Activated T-cell treated with anti-CD3 and anti-CD28 coated beads, Interleukin-2, amount 50 U/mL, for 24 hours (primary cell): ENCODE measurements at places on chromosomes 16 and 17.

DNA sequence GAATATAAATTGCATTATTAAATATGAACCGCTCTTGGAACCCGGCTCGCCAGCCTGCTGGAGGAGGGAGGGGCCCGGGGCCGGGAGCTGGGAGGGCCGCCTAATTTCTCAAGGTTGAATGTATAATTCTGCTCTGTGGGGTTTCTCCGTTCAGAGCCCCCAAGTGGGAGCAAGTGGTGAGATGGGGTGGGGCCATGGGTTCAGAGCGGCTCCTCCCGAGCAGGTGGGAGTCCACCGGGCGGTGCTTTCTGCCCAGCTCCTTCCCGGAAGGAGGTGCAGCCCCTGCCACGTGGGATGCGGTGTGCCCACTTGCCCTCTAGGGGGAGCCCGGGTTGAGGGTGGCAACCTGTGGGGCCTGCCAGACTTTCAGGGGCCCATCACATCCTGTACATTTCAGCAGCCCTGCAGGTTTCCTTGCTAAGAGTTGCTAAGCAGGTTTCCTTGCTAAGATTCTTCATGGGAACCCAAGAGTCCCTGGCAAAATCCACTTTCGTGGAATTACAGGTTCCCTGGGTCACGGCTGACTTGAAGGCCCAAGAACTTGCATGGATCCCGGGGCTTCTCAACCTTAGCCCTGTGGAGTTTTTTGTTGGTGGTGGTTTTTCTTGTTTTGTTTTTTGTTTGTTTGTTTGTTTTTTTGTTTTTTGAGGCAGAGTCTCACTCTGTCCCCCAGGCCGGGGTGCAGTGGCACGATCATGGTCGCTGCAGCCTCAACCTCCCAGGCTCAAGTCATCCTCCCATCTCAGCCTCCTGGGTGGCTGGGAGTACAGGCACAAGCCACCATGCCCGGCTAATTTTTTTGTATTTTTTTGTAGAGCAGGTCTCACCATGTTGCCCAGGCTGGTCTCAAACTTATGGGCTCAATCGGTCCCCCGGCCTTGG, 196.7 kb upstream of the GSE1 start:
- DNase-seq: peak; percentile 86
- peaks cover 15% of the 10 kb centered on the region for H3K4me1 ChIP-seq
- peak overlapping the region; percentile 67 for H3K27ac ChIP-seq
- no peaks in the 10 kb centered on the region for H3K36me3 ChIP-seq
- no peak overlapping the region for H3K4me3 ChIP-seq

GRCh38 chr17:49637739-49638138, 40.2 kb downstream of the SPOP start:
- no peak for DNase-seq
- no peak overlapping the region for H3K4me3 ChIP-seq
- H3K4me1 ChIP-seq: peaks cover 63% of the 10 kb centered on the region
- H3K27me3 ChIP-seq: no peaks in the 10 kb centered on the region
- peaks cover 65% of the 10 kb centered on the region for H3K36me3 ChIP-seq

DNA sequence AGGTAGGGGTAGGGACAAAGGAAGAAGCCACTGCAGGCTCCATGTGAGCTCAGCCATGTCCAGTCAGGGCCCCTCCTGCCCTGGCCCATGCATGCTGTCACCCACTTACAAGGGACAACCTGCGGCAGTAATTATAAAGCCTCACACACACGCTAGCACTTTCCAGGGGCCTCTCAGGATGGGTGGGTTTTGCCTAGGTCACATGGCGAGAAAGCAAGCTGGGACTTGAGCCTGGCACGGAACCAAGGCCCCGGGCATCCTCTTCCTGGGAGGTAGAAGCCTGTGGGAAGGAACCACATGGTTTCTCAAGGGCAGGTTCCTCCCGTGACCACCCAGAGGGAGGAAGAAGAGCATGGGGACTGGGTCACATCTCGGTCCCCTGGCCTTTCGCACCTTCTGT, 7.0 kb downstream of the ZNF319 start:
- H3K36me3 ChIP-seq: peaks cover 32% of the 10 kb centered on the region
- no peaks in the 10 kb centered on the region for H3K27me3 ChIP-seq
- no peak for DNase-seq

DNA sequence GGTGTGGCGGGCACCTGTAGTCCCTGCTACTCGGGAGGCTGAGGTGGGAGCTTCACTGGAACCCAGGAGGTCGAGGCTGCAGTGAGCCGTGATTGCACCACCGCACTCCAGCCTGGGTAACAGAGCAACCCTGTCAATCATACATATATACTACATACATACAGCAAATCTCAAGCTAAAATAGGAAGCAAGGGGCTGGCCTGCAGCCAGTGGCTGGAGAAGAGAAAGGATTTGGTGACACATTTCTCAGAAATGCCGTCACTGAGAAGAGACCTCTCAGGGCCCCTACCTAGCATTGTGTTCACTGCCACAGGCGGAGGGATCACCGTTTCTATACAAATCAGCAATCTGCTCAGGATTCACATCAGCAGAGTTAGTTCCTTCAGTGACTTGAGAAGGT, 16.9 kb downstream of the NARF start:
- peaks cover 77% of the 10 kb centered on the region for H3K36me3 ChIP-seq
- no peaks in the 10 kb centered on the region for H3K27me3 ChIP-seq
- no peak overlapping the region for H3K4me3 ChIP-seq
- H3K4me1 ChIP-seq: peaks cover 8% of the 10 kb centered on the region
- DNase-seq: no peak

GRCh38 chr17:151004-151403, 13.6 kb downstream of the SCGB1C2 start:
- H3K27ac ChIP-seq: no peak overlapping the region
- H3K36me3 ChIP-seq: no peaks in the 10 kb centered on the region
- DNase-seq: no peak
- no peak overlapping the region for H3K4me3 ChIP-seq

DNA sequence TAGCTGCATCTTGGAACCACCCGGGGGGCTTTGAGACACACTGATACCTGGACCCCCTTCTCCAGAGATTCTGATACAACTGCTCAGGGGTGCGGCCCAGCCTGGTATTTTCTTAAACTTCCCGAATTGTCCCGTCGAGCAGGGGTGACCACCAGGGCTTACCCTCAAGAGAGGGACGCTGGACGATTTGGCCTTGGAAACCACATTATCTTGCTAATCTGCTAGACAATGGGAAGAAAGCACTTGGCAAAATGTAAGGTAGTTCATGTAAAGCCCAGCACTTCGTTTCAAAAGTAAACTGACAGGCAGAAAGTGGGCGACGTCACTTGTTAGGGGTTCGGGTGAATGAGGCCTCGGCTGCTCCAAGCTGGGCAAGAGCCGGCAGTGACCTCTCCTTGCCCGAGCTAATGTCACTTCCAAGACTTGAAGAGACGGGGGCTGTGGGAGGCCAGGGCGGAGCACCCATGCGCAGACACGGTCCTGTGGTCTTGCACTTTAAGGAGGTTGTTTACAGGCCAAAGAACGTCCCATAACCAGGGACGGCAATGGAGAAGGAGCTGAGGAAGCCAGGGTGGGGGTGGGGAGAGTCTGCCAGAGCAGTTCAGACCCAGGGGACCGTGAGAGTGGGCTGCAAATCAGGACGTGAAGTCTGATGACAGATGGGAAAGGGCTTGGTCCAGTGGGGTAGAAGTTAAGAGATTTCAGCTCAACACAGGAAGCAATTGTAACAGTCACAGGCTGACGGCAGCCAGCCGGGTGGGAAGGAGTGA, 152.7 kb upstream of the GSE1 start:
- no peak for DNase-seq
- H3K36me3 ChIP-seq: no peaks in the 10 kb centered on the region
- H3K4me3 ChIP-seq: no peak overlapping the region
- peaks cover 5% of the 10 kb centered on the region for H3K4me1 ChIP-seq
- H3K27me3 ChIP-seq: peaks cover 43% of the 10 kb centered on the region
- no peak overlapping the region for H3K27ac ChIP-seq

GRCh38 chr16:29756654-29757053, 10.9 kb upstream of the C16orf54 start:
- DNase-seq: no peak
- H3K36me3 ChIP-seq: no peaks in the 10 kb centered on the region
- no peak overlapping the region for H3K4me3 ChIP-seq
- H3K4me1 ChIP-seq: peaks cover 27% of the 10 kb centered on the region
- peak overlapping the region; percentile 7 for H3K27ac ChIP-seq
- H3K27me3 ChIP-seq: no peaks in the 10 kb centered on the region

DNA sequence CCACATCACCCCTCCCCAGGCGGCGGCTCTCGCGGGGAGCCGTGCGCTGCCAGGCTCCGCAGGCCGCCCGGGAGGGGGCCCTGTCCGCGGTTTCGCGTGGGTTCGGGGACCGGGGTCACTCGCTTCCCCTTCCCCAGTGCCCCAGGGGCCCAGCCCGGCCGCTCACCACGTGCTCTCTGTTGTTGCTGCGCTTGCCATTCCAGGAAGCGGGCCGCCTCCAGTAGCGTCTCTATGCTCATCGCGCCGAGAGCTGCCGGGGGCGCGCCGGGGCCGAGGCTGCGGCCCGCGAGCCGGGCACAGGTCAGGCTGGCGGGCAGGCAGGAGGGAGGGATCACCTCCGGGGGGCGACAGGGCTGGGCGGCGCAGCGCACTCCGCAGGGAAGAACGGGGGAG, 390 bp downstream of the MNT start:
- peaks cover 60% of the 10 kb centered on the region for H3K4me1 ChIP-seq
- H3K27me3 ChIP-seq: no peaks in the 10 kb centered on the region
- DNase-seq: peak; percentile 78
- H3K36me3 ChIP-seq: peaks cover 16% of the 10 kb centered on the region
- H3K27ac ChIP-seq: peak overlapping the region; percentile 99

DNA sequence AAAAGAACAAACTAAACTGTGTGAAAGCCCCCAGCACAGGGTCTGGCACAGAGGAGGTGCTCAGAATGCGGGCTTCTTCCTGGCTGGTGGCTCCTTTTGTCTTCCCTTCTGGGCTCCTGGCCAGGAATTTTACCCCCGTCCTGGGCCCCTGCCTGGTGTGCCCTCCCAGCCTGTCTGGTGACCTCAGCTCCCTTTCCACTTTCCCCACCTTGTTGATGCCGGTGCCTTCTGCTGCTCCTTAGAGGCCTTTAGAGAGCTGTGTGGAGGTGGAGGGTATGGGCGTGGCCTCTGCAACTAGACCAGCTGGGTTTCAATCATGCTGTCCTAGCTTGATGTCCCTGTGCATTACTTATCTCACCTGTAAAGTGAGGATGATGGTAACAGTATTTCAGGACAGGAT, 16.8 kb downstream of the PIRT start:
- DNase-seq: no peak
- no peak overlapping the region for H3K27ac ChIP-seq
- H3K4me1 ChIP-seq: no peaks in the 10 kb centered on the region
- H3K4me3 ChIP-seq: no peak overlapping the region
- peaks cover 7% of the 10 kb centered on the region for H3K27me3 ChIP-seq

DNA sequence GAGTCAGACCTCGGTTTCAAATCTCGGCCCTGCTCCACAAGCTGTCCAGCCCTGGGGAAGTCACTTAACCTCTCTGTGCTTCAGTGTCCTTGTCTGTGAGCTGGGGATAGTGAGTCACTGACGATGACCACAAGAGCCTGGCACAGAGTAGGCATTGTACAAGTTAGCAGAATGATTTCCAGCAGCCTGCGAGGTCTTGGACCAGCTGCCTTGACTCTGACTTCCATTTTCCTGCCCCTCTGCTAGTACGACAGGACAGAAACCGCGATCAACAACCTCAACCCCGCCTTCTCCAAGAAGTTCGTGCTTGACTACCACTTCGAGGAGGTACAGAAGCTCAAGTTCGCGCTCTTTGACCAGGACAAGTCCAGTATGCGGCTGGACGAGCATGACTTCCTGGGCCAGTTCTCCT, 20.7 kb downstream of the CPNE2 start:
- H3K36me3 ChIP-seq: no peaks in the 10 kb centered on the region
- H3K27me3 ChIP-seq: no peaks in the 10 kb centered on the region
- H3K4me3 ChIP-seq: no peak overlapping the region
- H3K4me1 ChIP-seq: peaks cover 9% of the 10 kb centered on the region
- no peak overlapping the region for H3K27ac ChIP-seq

DNA sequence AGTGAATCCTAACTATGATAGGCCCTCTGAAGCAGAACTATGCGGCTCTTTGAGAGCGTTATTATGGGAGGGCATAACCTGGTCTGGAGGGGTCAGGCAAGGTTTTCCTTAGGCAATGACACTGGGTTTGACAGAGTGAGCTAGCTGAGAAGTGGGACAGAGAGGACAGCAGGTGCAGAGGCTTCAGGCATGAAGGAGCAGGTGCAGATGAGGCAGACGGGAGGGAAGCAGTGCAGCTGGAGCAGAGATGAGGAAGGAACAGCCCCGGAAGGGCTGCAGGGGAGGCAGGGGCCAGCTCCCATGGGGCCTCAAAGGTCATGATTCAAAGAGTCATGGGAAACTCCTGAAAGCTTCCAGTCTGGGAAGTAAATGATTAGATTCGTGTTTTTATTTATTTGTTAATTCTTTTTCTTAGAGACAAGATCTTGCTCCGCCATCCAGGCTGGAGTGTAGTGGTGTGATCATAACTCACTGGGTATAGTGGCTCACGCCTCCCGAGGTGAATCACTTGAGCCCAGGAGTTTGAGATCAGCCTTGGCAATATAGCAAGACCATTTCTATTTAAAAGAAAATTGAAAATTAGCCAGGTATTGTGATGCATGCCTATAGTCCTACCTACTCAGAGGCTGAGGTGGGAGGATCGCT, 5.4 kb downstream of the MARCHF10 start:
- peaks cover 1% of the 10 kb centered on the region for H3K4me1 ChIP-seq
- no peak overlapping the region for H3K4me3 ChIP-seq
- H3K27ac ChIP-seq: no peak overlapping the region
- no peaks in the 10 kb centered on the region for H3K36me3 ChIP-seq

DNA sequence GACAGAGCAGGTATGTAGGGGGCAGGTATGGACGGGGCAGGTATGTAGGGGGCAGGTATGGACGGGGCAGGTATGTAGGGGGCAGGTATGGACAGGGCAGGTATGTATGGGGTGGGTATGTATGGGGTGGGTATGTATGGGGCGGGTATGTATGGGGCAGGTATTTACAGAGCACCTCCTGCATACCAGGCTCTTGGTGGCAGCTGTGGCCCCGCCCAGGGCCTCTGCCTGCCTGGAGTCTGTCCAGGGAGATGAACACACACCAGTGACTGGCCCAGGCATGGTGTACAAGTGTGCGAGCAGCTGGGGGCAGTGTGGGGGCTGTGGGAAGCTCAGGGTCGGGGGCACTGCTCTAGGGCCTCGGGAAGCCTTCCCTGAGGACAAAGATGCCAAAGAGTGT, 4.4 kb downstream of the RPL3L start:
- DNase-seq: no peak
- H3K27me3 ChIP-seq: no peaks in the 10 kb centered on the region
- H3K36me3 ChIP-seq: no peaks in the 10 kb centered on the region

- H3K4me3 ChIP-seq: no peak overlapping the region
- no peaks in the 10 kb centered on the region for H3K4me1 ChIP-seq
- H3K36me3 ChIP-seq: no peaks in the 10 kb centered on the region
- no peaks in the 10 kb centered on the region for H3K27me3 ChIP-seq
- no peak overlapping the region for H3K27ac ChIP-seq
Measured at GRCh38 chr16:60815865-60816264, 1220.4 kb downstream of the CDH8 start.
